ENCODE measurements at places on chromosomes 6 and 20.

- no peak for DNase-seq
These were observed 34.9 kb downstream of the PYGB start for GRCh38 chr20:25282796-25283195.

- DNase-seq: peak; percentile 36
These were observed at the start of gene ME1 for GRCh38 chr6:83430611-83431544. ME1 (minus strand) TSS chr6:83431051; CDS start chr6:83430954, 97 bp downstream.

DNA sequence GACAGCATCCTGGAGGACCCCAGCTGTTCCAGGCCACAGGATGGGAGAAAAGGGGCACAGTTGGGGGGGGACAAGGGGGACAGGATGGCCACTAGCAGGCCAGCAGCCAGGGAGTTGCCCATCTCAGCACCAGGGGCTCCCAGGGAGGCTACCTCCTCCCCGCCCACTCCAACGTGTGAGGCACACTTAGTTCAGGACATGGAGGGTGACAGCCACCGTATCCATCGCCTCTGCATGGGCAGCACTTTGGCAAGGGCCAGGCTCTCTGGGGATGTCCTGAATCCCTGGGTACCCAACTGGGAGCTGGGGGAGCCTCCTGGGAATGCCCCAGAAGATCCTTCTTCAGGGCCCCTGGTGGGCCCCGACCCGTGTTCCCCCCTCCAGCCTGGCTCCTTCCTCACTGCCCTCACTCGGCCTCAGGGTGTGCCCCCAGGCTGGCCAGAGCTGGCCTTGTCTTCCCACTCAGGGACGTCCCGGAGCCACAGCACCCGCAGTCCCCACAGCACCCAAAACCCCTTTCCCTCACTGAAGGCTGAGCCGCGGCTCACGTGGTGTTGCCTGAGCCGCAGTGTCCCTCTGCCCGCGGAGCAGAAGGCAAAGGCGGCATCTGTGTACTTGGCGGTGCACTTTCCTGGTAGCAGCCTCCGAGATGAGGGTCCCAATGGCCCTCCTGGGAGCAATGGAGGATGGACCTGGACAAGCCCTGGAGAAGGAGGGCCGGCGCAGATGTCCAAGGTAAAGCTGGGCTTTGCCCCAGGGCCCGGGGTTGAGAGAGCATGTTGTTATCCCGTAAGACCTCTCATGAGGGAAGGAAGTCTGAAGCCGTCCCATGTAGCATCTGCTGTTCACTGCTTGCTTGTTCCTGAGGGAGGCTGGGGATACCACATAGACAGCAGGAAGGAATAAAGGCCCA, 30.7 kb downstream of the ZNF831 start:
- no peak for DNase-seq

GRCh38 chr6:56062836-56063235, 184.5 kb downstream of the COL21A1 start:
- no peak for DNase-seq

GRCh38 chr20:9323622-9324021, 190.8 kb upstream of the LAMP5 start:
- DNase-seq: no peak

DNA sequence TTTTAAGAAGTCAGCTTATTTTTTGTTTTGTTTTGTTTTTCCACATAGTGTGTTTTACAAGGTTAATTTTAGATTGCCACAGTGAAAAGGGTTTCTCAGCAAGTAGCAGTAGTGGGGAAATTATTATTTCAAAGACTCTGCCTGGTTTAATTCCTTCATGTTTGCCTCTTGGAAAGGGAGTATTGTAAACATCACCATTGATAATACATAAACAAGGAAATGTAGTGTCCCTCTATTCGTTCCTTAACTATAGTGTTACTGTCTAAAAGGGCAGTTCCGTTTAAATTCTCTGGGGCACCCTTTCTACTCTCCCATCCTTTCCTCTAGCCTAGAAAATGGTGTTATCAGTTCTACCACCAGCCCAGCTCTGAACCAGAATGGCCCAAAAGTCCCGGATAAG, 391.0 kb upstream of the SOX4 start:
- DNase-seq: no peak

GRCh38 chr20:856361-856775, 22.9 kb downstream of the FAM110A start:
- peak; percentile 61 for DNase-seq

DNA sequence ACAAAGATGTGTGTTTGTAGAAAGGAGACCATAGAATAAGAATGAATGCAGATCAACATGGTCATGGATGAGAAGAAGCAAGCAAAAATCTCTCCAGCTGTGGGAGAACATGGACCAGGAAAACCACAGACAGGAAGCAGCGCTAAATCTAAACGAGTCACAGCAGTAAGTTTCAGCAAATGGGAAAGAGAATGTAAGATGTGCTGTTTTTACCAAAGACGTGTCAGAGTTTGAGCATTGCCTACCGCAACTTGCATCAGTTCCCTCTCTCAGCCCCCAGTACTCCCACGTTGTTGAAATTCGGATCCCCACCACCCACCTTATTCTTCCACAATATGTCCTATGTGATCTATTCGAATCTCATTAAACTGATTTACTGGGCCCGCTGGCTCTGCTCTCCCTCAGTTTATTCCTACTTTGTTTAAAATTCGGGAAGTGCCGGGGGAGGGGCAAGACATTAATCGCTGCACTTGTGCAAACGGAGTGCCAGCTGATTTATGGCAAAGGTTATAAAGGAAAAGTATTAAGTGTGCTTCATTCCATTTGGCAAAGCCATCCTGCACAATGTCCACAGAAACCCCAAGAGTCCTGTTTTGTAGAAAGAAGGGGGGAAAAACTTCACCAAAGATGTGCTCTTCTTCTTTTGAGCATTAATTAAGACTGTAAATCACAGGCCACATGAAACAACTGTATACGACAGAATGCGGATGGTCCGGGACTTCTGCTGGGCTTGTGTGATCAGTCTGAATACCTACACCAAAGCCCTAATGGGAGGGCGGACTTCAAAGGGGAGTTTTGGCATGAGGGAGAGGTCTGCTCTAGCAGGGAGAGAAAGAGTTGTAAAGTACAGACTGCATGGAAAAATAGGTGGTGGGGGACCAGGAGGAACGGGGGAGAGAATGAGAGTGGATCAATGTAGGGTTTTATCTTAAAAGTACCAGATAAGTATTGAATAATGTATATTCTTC, 59.1 kb upstream of the PRDM1 start:
- no peak for DNase-seq

DNA sequence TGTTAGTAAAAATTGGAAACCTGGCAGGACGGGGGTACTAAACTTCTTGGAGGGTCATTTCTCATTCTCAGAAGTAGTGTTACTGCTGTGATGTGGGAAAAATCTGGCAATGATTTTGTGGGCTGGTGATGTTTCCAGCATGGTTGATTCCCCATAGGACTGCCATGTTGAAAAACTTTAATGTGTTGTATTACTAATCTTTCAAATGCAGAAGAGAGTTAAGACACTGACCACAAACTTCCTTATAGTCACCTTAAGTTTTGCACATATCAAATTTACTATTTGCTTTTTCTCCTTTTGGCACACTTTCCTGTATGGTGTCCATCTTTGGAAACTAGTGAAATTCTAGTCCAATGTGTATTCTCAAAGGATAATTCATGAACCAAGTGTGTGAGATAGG, 236.2 kb upstream of the TAB2 start:
- DNase-seq: no peak

DNA sequence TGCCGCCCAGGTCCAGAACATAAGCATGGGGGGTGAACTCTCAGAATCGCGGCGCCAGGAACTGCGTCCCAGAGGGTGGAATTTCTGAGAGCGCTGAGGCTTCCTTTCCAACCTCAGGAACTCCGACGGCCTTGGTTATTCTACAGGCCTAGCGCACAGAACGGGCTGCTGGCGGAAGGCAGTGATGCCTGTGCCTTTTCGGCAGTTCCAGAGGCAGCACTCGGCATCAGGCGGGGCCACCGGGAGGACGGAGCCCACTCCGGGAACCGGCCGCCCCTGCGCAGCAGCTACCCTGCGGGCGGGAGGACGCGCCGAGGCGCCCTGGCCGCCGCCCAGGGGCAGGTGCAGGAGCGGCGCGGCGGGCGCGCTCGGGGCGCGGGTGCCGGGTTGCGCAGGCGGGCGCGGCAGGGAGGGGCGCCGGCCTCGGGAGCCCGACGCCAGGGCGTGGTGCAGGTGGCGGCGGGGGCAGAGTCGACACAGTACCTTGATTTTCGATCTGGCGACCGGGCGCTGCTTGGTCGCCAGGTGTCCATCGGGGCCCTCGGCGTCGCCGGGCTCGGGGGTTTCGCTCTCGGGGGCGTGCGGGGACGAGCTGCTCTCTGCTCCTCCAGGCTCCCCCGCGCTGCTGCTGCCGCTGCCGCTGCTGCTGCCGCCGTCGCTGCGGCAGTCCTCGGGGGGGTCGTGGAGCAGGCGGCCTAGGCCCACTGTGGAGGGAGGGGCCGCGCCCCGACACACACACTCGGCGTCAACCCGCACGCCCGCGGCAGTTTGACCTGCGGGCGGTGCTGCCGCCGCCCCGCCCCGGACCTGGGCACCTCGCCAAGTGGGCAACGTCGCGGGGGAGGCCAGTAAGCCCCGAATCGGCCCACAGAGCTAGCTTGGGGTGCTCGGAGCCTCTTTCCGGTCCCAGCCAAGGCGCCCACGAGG, 1.3 kb downstream of the OVOL2 start:
- DNase-seq: no peak

DNA sequence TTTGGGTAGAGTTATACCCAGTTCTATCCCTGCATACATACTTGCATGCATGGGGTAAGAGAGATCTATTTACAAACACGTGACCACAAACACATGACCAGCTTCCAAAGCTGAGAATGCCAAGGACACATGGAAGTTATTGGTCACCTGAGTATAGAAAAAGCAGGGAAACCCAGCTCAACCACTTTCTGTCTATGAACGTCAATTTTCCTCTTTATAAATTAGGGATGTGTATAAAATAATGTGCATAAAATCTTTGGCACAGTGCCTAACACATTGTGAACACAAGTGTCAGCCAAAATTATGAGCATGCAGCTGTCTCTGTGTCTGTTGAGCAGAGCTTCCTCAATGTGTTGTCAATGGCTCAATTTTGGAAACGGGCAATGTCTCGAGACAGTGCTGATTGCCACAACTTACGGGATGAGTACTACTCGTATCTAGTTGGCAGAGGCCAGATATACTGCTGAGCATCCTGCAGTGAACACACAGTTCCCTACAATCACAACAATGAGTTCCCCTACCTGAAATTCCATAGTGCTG, 44.9 kb downstream of the TPD52L1 start:
- DNase-seq: no peak

DNA sequence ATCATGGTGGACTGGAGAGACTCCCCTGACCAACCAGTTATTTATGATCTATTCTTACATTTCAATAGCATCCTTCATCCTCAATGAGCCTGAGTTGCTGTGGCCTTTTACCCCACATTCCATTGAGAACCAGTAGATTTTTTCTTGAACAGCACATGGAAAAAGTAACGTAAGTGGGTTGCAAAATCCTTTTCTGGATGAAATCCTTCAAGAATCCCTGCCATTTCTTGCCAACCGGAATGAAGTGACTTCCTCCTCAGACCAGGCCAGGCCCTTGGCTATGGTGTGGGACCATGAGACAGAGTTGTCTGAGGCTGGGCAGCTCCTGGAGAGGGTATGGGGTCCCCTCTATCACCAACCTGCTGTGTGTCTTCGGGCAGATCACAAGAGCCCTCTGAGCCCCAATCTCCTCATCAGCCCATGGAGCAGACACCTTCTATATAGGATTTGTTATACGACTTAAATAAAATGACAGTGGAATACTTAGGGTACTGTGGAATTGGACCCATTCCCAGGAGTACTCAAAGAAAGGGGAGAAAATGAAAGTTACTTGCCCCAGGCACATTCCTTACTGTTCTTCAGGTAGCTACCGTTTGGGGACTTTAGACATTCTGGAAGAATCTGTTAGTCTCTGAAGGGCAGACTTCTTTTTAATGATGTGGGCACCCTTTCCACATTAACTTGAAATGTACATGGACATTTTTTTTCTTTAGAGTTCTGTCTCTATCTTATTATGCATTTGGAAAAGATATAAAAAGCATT, 10.9 kb downstream of the EYA2 start:
- DNase-seq: no peak

DNA sequence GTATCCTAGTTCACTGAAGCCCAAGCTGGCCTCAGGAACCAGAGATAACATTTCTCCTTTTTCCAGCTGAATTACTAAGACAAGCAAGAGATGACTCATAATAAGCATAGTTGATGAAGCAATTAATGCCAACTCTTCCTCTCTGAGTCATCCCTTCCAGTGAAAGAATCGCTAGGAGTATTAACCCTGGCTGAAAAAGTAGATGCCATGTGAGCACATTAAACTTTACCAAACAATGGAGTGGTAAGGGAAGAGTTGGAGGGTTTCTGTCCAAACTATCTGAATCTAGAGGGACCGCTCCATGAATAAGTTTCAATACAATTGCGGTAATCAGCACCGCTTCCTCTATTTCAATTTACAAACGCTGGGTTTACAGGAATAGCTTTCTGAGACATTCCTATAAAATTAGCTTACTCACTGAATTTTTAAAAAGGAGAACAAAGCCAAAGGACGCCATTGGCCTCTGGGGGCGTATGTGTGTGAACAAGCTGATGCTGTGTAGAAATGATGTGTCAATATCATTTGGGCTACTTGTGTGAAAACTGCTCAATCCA, 48.3 kb downstream of the ATXN1 start:
- DNase-seq: peak; percentile 61

DNA sequence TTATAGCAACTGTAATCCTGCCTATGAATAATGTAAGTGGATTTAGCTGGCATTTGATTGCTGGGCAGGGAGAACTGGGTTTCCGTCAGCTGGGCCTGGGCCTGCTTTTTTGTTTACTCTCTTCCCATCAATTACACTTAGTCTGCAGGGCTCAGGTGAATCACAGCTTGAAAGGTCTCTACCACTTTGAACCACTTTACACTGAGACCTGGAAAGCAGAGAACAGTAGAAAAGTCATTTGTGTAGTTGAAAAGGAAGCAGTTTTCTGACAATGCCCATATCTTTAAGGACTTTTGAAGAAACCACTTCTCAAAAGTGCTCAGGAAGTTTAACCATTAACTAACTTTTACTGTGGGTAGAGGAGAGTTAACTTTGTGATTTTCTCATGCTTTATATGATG, 315.4 kb upstream of the SASH1 start:
- no peak for DNase-seq

GRCh38 chr6:47495207-47495606, 17.6 kb downstream of the CD2AP start:
- no peak for DNase-seq

- no peak for DNase-seq
These were observed 97.3 kb downstream of the INSM1 start for GRCh38 chr20:20465252-20465651.

DNA sequence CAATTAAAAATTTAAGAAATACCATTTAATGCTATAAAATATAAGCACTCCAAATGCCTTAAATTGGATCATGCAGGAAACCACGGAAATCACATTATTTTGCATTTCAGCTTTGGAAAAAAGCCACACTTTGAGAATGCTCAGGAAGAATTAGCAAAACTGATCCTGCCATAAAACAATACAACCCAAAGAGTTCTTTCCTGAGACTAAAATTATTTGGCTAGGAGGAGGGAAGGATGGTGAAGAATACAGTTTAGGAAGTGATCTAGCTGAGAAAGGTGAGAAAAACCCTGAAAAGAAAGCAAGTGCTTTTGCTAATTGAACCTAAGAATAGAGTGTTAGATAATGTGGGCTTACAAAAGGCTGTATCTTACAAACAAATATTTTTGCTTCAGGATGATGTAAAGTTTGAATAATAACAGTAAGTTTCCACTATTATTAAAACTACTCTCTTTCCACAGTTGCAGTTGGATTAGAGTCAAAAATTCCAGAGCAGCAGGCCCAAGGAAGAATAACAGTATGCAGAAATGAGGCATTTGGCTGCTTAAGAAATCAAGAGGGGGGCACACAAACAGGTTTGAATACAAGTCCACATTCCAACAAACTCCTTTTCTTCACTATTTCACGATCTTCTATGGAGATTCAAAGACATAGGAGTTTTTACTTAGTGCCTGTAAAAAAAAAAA, 565.4 kb downstream of the RFPL4B start:
- DNase-seq: no peak

GRCh38 chr6:25070547-25071366, 135.0 kb upstream of the RIPOR2 start:
- DNase-seq: peak; percentile 80
